ENCODE measurements at places on chromosomes 5 and 9. TPM values are rescaled to one million over a fixed set of nuclear protein-coding genes. Genes with fewer than 3 reads are reported as not detected.

- DNase-seq = peak; percentile 69
Observed at GRCh38 chr5:60843386-60843935, 608 bp downstream of the ELOVL7 start.

DNA sequence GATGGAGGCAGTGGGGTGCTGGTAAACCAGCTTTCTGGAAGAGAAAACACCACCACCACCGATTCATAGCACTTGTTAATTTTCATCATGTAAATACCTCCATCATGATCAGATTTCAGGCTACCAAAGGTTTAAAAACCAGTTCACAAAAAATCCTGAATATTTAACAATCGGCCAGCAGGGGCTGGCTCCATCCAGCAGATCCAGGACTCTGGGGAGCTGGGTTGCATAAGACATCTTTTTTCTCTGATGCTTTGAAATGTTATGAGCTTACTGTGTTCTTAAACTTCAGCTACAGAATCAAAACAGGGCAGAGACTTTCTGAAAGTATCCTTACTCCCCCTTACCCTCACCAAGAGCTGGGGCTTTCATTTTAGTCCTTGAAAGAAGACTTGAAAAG lies 14.6 kb upstream of the RNF183 start:
- DNase-seq = no peak

DNA sequence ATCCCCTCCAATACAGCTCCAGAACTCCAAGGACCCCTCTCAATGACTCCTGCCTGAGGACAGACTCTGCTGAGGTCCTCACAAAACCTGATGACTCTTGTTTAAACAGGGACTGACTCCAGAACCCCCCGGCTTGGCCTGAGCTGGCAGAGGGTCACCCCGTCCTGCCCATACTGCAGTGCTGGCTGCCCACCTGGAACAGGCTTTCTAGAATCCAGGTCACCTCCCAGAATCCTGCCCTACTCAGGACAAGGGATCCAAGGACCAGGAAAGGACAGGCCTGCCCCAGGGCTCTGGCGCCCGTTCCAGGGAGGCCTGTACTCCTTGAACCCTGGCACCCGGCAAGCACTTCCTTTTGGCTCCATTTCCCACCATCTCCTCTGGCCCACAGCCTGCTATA lies 22.2 kb downstream of the RALGDS start:
- DNase-seq = no peak

DNA sequence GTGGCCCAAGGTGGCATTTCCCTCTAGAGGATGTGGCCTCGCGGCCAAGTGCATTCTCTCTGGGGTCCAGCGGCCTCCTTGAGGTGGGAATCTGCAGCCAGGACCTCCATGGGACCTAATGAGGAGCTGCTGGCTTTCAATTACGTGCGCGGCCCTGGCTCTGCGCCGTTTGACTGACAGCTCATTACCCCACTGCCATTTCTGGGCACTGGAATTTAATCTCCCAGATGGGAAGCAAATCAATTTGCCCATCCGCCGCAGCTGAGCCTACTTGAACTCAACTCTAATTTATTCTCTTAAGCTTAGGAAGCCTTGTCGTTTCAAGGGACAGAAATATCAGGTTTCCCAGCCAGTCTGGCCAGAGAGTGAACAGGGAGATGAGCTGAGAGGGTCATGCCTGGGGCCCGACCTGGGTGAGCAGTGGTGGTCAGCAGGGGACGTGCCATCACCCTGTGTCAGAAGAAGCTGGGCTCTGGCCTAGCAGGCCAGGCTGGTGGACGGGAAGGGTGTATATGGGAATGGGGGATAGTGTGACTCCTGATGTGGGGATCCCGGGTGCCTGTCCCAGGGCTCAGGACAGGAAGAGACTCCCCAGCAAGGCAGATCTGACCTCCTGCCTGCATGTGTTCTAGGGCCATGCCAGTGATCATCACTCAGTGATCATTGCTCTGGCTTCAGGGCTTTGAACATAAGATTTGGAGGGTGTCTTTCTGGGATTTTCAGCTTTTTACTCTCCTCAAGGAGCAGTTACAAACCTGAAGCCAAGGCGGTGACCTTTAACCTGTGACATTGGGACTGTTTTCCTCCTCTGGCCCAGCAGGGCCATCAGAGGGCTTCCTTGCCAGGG lies 69.7 kb downstream of the MACROH2A1 start:
- DNase-seq = no peak

- DNase-seq = no peak
Observed at GRCh38 chr5:180367991-180368390, 14.9 kb upstream of the GFPT2 start.

DNA sequence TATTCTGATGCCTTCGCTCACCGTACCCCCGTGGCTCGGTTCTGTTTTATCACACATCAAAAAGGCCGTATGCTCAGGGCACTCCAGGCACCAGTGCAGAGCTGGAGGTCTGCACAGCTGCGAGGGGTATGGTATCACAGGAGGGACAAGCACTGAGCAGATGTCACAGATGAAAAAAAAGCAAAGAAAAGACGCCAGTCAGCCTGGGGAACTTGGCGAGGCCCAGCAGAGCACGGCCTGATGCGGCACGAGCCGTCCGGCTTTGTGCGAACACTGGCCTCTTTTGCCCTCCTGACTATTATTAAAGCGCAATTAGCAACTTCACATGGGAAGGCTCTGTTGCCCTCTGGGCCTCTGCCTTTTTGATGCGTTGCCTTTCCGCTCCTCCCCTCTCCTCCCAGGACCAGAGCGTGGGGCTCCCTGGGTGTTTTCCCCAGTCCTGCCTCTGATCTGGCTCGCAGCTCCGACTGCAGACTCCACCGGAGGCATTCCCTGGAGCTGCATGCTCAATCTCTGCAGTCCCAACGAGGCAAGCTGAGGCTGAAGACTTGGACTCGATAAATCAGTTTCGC lies 44.4 kb downstream of the AK8 start:
- no peak for DNase-seq

GRCh38 chr9:110148891-110149290 lies 59.1 kb downstream of the C9orf152 start:
- DNase-seq = no peak

DNA sequence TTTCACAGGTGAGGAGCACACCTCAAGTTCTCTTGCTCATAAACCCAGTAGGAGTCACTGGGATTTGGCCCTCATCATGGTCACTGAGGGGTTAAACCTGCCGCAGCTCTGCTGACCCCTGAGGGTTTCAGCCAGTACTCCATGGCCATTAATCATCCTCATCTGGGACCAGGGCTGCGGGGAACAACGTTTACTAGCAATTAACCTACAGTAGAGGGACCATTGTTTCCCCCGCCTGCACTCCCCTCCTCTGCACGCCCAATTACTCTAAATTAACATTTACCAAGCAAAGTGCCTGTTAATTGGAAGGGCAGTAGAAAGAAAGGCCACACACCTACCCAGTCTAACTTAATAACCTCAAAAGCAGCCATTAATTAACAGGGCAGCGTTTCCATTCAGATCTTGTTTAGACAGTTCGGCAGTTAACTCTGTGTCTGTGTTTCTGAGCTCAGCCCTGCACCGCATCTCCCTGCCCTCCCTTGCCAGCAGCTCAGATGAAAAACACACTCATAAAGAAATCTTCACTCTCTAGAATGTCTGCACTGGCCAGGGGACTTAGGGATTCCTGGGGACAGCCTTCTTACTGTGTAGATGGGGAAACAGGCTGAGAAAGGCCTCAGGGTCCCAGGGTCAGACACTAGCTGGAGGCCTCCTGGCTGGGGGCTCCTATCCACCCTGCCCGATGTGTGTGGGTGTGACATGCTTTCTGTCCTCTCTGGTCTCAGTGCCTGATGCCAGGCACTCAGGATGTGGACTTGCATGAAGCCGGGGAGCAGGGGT lies 51.6 kb downstream of the ALG2 start:
- DNase-seq = no peak

GRCh38 chr5:133846478-133847226 lies 121.8 kb downstream of the C5orf15 start:
- no peak for DNase-seq

- no peak for DNase-seq
Observed at GRCh38 chr5:160702934-160703333, 149.1 kb downstream of the ATP10B start.

DNA sequence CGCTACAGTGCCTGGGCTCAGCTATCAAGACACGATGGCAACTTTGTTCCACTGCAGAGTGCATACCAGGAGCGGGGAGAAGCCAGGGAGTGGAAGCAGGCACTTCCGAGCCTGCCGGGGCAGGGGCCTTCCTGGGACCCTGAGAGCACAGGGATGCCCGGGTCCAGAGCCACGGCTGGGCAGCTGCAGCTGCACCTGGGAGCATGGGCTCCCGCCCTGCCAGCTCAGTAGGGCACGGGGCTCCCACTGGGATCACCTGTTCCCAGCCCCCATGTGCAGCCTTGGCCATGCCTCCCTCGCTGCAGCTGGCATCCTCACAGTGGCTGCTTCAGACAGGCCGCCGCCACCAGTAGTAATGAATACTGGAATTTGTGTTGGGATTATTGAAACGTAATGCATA lies 391.5 kb downstream of the KDM4C start:
- DNase-seq = no peak

The DCANP1 gene
- polyA plus RNA-seq = 0.01 TPM

The TAF11L5 gene
- polyA plus RNA-seq = not detected

The NUDT2 gene
- polyA plus RNA-seq = 24.9 TPM

The IL17B gene
- polyA plus RNA-seq = 0.98 TPM

The PCA3 gene
- polyA plus RNA-seq = not detected

All from small intestine (tissue), 16 donors.